ENCODE measurements at places on chromosomes 13 and 19. TPM values are rescaled to one million over a fixed set of nuclear protein-coding genes. Genes with fewer than 3 reads are reported as not detected.

The PSG6 gene
- total RNA-seq, result not detected

The IZUMO1 gene
- 0.75 TPM for total RNA-seq

The NANOS3 gene
- not detected for total RNA-seq

The TMED1 gene
- total RNA-seq, result 36.5 TPM

The HS6ST3 gene
- total RNA-seq, result 0.33 TPM

The TEAD2 gene
- total RNA-seq, result 19.1 TPM

The MAB21L1 gene
- 1.3 TPM for total RNA-seq

All from subcutaneous adipose tissue (tissue), 4 donors.